Naive thymus-derived CD4-positive, alpha-beta T cell (primary cell): ENCODE measurements at places on chromosomes 4 and X. TPM values are rescaled to one million over a fixed set of nuclear protein-coding genes. Genes with fewer than 3 reads are reported as not detected.
A peak's percentile ranks its signal among the peaks of the same experiment; 100 is the strongest.

GRCh38 chr4:5133201-5133600 is 81.9 kb downstream of the STK32B start:
- no peak for DNase-seq

DNA sequence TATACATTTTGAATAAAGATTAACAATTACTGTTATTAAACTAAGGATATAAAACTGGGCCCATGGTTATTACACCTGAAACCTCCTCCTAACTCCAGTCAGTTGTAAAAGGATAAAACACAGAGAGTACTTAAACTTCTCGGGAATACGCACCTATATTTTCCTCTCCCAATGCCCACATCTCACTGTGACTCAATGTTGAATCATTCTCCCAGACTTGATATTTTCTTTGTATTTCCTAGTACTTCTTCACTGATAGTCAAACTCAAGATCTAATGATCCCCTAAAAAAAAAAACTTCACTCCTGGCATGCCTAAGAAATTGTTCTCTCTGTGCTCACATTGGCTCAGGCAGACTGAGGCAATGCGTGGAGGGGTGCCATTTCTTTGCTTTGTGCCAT is 212.5 kb upstream of the DKK2 start:
- DNase-seq, result no peak

DNA sequence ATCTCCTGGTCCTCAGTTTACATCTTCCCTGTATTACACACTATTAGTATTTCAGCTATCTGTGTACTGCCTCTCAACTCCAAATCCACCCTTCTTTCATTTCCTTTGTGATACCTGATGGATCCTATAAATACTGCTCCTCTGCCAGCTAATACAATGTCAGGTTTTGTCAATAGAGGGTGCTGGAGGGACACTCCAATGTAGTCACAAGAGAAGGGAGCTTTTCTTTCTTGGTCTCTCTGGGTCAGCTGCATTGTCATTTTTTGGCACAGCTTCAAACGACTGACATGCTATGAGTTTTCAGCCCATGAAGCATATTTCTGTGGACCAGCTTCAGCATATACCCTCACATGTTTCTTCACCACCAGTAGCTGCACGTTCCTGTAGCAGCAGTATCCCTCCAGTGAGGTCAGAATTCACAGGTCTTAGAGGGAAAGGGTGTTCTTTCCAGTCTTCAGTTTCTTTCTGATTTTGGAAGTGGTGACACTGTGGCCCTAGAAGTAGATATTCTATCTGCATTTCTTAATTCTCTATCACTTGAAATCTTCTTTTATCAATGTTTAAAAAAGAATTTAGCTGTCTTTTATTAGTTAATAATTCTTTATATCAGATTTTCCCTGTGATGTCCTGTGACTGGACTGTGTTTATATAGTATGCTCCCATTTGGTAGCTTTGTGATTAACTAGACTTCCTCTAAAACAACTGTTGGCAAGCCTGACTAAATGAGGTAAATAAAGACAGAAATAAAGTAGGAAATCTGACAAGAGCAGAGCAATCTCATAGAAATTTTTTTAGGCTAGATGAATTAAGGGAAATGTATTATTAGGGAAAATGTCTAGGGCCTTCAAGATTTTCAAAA is 60.6 kb downstream of the GABRA2 start:
- no peak for DNase-seq

DNA sequence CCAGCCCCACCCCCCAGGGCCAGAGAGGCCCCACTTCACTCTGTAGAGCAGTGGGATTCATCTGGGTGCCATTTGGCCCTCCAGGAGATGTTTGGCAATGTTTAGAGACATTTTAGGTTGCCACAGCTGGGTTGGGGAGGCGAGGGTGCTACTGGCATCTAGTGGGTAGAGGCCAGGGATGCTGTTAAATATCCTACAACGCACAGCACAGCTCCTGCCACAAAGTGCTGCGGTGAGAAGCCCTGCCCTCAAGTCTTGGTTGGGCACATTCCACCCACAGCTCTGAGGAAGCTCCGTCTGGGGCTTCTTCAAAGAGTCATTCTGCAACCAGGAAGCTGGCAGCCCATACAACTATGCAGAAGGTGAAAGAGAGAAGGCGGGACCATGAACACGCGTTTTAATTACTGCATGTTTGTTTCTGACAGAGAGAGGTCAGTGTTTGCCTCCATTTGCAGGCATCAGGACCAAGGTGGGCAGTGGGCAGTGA is 48.1 kb upstream of the FAM9C start:
- DNase-seq, result peak; percentile 66

DNA sequence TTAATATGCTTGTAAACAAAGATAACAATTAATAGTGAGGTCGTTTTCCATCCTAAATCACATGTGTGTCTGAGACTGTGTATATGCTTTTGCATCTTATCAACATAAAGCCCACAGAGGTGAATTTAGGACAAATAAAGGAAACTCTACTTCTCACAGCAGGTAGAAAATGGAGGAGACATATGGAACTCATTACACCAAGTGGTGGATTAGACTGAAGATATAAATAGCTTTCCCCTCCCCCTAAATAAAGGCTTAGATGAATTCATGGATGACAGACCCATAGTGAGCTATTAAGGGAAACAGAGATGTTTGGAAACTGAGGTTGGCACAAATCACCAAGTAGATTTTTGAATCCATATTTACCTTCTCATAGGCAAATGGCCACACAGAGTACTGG is 79.7 kb downstream of the GRIA3 start:
- no peak for DNase-seq

- no peak for DNase-seq
Observed at GRCh38 chr4:17771284-17771908, 10.0 kb downstream of the FAM184B start.

DNA sequence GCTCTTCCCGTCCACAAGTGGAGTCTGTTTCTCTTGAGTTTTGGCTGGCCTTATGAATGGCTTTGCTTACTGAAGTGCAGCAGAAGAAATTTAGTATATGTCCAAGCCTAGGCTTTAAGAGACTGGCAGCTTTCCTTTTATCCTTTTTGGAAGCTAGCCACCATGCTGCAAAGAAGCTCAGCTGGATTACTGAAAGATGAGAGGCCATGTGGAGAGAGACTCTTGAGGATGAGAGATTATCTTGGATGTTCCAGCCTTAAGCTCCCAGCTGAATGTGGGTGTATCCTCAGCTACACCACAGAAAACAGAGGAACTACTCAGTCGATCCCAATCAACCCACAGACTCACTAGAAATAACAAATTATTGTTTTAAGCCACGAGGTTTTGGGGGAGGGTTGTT is 12.5 kb downstream of the CCNG2 start:
- DNase-seq, result no peak

DNA sequence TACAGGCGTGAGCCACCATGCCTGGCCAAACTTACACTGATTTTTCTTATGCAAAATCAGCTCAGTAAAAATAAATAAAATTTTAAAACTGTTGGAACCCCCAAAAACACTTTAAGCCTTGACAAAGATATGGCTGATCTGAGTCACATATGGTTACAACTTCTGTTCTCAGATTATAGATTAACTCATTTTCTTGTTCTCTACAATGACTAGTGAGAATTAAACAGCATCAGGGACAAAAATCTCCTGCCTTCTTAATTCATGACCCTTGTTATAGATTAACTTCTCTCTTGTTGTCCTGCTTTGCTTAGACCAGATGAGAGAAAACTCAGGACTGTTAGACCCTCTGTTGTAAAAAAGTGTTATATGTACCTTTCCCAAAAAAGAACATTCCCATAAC is 24.2 kb upstream of the EXOC1L start:
- DNase-seq, result no peak

DNA sequence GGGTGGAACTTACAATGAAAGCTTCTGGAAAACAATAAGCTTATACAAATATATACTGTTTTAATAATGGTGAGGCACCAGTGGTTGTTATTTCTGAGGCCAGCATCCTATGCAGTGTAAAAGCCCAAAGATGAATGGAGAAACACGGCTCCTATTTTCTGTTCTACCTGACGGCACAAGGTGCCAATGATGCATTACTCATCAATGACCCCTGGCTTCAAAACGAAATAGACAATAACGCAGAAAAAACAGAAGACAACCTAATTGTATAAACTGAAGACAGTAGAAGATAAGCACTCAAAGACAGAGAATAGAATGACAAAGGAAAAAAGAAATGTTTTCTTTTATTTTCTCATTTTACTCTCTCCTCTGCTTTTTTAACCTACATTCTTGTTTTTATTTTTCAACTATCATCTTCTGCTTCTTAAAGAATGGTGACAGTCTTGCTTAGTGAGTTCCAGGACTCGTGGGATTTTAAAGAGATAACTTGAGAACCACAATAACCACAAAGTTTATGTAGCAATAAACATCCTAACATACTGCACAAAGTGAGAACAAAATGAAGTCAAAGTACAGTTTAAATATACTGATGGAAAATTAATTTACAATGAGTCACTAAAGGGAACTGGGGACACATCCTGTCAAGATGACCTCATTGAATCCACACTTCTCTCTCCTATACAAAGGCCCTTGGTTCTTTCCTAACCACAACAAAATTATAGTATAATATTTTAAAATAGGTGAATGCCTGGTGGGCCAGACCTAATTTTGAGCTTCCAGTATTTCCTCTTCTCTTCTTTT is 169.8 kb downstream of the BTC start:
- no peak for DNase-seq

DNA sequence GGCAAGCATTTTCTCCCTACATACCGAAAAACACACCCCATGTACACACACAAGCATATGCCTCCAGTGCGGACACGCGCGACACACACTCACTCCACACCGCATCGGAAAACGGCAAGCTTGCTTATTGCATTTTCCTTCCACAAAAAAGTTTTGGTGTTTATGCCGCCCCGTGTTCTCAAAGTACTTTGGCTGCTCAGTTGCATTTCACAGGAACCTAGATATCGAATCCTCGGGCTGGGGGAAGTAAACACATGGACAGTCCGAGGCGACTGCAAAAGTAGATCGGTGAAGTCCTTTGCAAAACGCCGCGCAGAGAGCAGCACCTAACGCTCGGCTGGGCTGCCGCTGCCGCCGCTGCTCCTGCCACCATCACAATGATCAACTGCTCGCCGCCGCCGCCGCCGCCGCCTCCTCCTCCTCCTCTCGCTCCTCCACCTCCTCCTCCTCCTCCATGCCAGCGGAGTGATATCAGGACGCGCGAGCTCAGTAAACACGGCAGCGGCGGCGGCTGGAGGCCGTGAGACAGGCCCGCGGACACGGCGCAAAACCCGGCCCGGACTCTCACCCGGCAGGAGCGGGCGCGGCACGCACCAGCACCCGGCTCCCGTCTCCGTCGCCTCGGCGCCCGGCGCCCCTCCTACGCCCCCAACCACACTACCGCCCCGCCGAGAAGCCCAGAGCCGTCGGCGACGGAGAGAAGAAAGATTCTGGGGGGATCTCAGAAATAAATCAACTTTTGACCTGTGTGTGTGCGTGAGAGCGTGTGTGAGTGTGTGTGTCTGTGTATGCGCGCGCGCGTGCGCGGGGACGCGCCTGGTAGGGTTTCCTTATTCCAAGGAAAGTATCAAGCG is at the start of gene MAML3:
Gene MAML3 (minus strand): TSS at position 467 of the 854 bp plus-strand sequence. CDS start 857 bp downstream, outside the sequence.
- DNase-seq, result peak; percentile 80

GRCh38 chrX:40936827-40937226 is 148.4 kb upstream of the USP9X start:
- no peak for DNase-seq

DNA sequence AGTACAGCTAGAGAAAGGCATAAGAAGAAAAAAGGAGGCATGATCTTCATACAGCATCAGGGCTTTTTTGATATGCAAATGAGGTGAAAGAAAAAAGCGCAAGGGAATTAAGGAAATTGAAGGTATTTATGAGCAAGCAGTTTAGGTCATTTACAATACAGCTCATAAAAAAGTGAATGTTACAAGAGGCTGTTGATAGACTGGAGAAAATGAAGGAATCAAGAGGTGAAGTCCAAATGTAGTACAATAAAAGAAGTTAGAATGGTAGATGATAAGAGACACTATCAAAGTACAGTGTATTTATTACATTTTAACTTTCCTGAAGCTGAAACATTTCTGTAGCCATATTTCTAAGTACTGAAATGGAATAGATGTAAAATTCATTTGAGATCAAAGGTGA is 1349.5 kb downstream of the ADGRL3 start:
- DNase-seq, result no peak

GRCh38 chr4:142203505-142203904 is 567.1 kb downstream of the IL15 start:
- DNase-seq, result no peak

- DNase-seq, result no peak
Observed at GRCh38 chr4:153027866-153028265, 91.7 kb downstream of the FHDC1 start.

DNA sequence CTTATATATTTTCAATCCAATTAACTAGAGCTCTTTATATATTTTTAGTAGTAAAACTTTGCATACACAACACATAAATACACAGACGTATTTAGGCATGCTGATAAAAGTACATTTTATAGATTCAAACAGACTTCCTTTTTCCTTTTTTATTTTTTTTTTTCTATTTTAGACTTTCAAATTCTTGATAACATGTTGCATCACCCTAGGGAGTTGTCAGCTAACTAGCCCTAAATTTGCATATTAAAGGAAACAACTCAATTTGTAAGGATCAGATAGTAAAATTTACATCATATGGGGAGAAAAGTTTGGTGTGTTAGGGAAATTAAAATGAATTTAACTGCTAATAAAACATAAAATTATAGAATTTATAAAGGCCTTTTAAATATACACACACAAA is 47.4 kb upstream of the APOOL start:
- DNase-seq, result no peak

- no peak for DNase-seq
Observed at GRCh38 chrX:12329476-12329875, 191.2 kb downstream of the FRMPD4 start.

GRCh38 chrX:21781525-21781924 is 23.6 kb upstream of the SMPX start:
- no peak for DNase-seq

Gene CNKSR2
- 24.1 TPM for total RNA-seq

Gene MTTP
- not detected for total RNA-seq

Gene NPY5R
- not detected in 2 replicates for total RNA-seq

Gene SYN1
- 0.97 TPM for total RNA-seq

Gene SLC9B1
- total RNA-seq, result 5.2 TPM

Gene TRPC5OS
- total RNA-seq, result not detected in 2 replicates

Gene TCP11X2
- total RNA-seq, result not detected

Gene SHOX
- total RNA-seq, result not detected

Gene SLC9B2
- 20.1 TPM for total RNA-seq

Gene PNPLA4
- total RNA-seq, result 4.2 and 5.6 TPM in 2 replicates

Gene TRAM1L1
- total RNA-seq, result not detected

Gene ARMCX6
- 39.9 TPM for total RNA-seq

Gene PNMA6A
- 0.56 TPM for total RNA-seq
